ENCODE measurements at places on chromosomes 3 and 15. TPM values are rescaled to one million over a fixed set of nuclear protein-coding genes. Genes with fewer than 3 reads are reported as not detected.
A peak's percentile ranks its signal among the peaks of the same experiment; 100 is the strongest.

Gene FANCD2OS
- total RNA-seq = not detected

GRCh38 chr3:56927855-56928254 lies 126.1 kb upstream of the ARHGEF3 start:
- H3K4me1 ChIP-seq = peaks cover 25% of the 10 kb centered on the region
- H3K27me3 ChIP-seq = no peaks in the 10 kb centered on the region
- no peak overlapping the region for H3K27ac ChIP-seq
- H3K36me3 ChIP-seq = no peaks in the 10 kb centered on the region

Gene AADAC
- not detected for total RNA-seq

DNA sequence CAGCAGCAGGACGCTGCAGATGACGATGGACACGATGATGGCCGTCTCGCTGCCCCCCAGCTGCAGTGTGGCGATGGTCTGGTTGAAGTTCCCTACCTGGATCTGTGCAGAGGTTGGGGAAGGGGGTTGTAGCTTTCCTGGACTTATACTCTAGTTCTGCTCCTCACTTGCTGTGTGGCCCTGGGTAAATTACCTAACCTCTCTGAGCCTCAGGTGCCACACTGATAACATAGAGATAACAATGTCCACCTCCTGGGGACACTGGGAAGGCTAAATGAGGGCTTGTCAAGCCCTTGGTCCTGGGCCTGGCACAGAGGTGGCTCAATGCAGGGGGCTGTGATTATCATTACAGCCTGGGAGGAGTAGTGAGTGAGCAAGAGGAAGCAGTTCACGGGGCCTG lies 26.9 kb downstream of the H1-8 start:
- peaks cover 35% of the 10 kb centered on the region for H3K36me3 ChIP-seq
- no peak overlapping the region for H3K4me3 ChIP-seq
- no peak for DNase-seq
- no peaks in the 10 kb centered on the region for H3K27me3 ChIP-seq

Gene RETNLB
- total RNA-seq = not detected

GRCh38 chr3:107892955-107893624 lies 197.7 kb downstream of the CD47 start:
- H3K36me3 ChIP-seq = peaks cover 3% of the 10 kb centered on the region
- H3K4me3 ChIP-seq = no peak overlapping the region
- peaks cover 2% of the 10 kb centered on the region for H3K27me3 ChIP-seq

GRCh38 chr15:75508840-75509532 lies 57.5 kb upstream of the SIN3A start:
- no peak for DNase-seq
- no peak overlapping the region for H3K4me3 ChIP-seq
- peaks cover 12% of the 10 kb centered on the region for H3K36me3 ChIP-seq
- H3K27me3 ChIP-seq = no peaks in the 10 kb centered on the region

DNA sequence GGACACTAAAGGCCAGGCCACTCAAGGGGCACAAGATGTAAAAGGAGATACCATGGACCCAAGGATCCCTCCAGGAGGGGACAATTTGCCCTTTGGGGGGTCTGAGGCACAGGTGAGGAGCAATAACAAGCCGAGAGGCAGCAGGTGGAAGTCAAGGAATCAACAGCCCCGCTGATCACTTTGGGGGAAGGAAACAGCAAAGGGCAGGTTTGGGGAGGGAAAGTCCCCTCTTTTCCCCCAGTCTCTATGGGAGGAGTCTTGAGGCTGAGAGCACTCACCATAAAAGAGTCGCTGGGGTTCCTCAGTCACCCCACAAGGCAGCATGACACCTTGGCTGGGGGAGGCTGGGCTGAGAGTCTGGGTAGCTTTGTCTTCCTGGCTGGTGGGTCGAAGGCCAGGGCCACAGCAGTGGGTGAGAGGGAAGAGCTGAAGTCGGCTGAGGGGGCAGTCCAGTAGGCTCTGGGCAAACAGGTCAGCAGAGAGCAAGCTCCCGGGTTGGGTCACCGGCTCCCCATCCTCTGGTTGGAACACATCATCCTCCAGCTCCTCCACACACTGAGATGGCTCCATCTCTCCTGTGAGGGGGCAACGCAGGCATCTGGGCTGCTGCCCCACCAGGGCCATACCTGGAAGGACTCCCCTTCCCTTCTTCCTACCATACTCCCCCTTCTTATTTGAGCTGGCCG lies 3.0 kb downstream of the BMF start:
- H3K4me3 ChIP-seq = no peak overlapping the region
- DNase-seq = no peak
- H3K4me1 ChIP-seq = peaks cover 82% of the 10 kb centered on the region
- H3K27me3 ChIP-seq = no peaks in the 10 kb centered on the region

Gene CKMT1A
- not detected for total RNA-seq

Gene KCNAB1
- total RNA-seq = 3.0 TPM

DNA sequence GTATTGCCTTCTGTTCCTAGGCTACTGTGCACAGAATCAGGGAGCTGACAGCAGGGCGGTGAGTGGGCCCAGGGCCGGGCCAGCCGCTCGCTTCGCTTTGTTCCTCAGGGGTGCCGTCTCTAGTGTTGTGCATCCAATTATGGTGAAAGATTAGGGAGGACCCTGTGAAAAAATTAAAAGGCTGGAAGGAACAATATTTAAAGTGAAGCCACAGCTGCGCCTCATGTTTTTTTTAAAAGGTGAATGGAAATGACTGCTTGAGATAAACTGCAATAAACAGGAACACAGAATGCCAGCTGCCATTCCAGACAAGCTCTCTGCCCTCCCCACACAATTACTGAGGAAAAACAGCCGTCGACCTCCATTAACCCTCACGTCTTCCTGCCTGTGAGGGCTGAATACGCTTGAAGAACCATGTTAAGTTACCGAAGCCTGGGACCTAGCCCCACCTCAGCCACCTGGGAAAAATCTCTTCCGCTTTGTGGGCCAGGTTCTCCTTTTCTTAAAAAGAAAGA lies 132.0 kb upstream of the IL12A start:
- peak overlapping the region; percentile 80 for H3K27ac ChIP-seq
- DNase-seq = no peak
- peaks cover 78% of the 10 kb centered on the region for H3K4me1 ChIP-seq
- H3K27me3 ChIP-seq = no peaks in the 10 kb centered on the region

DNA sequence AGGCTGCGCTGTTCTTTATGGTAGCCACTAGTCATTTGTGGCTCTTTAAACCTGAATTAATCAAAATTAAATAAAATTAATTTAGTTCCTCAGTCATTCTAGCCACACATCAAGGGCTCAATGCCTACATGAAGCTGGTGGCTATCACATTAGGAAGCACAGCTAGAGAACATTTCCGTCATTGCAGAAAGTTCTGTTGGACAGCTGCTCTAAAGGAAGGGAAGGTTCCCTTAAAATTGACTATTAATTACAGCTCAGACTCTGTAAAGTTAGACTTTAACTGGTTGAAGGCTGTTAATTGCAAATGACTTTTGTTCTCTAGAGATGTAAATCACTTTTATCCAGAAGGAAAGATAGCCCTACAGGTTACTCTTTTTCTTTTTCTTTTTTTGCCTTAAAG lies 202.7 kb upstream of the ADAMTS9 start:
- no peaks in the 10 kb centered on the region for H3K36me3 ChIP-seq
- no peak overlapping the region for H3K27ac ChIP-seq

DNA sequence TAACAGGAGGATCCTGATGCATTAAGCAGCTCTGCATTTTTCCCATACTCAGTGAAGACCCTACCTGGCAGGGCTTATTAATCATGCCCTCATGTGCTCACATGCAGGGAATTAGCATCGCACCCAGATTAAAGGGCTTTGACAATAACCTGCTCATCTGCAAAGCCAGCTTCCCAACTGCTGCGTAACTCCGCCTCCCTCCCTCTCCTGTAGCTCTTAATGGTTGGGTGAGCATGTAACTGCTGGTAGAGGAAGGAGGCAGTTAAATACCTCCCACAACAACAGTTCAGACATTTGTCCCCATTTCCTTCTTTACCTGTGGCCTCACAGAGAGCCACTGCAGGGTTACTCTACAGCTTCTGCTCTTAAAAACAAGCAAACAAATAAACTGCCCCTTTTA lies 203.6 kb upstream of the WNT5A start:
- H3K4me3 ChIP-seq = no peak overlapping the region
- peaks cover 24% of the 10 kb centered on the region for H3K4me1 ChIP-seq
- no peak overlapping the region for H3K27ac ChIP-seq
- DNase-seq = no peak

GRCh38 chr15:53753813-53754212 lies 5.7 kb downstream of the WDR72 start:
- no peaks in the 10 kb centered on the region for H3K36me3 ChIP-seq
- H3K4me3 ChIP-seq = no peak overlapping the region
- H3K27me3 ChIP-seq = peaks cover 18% of the 10 kb centered on the region

DNA sequence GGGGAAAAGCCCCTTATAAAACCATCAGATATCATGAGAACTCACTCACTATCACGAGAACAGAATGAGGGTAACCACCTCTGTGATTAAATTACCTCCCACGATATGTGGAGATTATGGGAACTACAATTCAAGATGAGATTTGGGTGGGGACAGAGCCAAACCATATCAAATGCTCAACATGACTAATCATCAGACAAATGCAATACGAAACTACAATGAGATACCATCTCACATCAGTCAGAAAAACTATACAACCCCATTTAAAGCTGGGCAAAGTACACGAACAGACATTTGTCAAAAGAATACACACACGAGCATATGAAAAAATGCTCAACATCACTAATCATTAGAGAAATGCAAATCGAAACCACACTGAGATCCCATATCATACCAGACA lies 67.7 kb downstream of the SCAPER start:
- H3K4me1 ChIP-seq = no peaks in the 10 kb centered on the region
- DNase-seq = no peak
- H3K27me3 ChIP-seq = no peaks in the 10 kb centered on the region
- H3K27ac ChIP-seq = no peak overlapping the region
- no peak overlapping the region for H3K4me3 ChIP-seq

- H3K36me3 ChIP-seq = no peaks in the 10 kb centered on the region
- H3K27ac ChIP-seq = no peak overlapping the region
- H3K27me3 ChIP-seq = peaks cover 20% of the 10 kb centered on the region
- DNase-seq = no peak
Observed at GRCh38 chr3:63442918-63443317, 164.8 kb downstream of the SYNPR start.

- no peaks in the 10 kb centered on the region for H3K36me3 ChIP-seq
- peaks cover 3% of the 10 kb centered on the region for H3K27me3 ChIP-seq
- H3K27ac ChIP-seq = no peak overlapping the region
- H3K4me3 ChIP-seq = no peak overlapping the region
Observed at GRCh38 chr3:13068269-13069010, 4.8 kb downstream of the IQSEC1 start.

Gene XIRP1
- total RNA-seq = not detected

Gene LYZL4
- total RNA-seq = not detected

- peaks cover 3% of the 10 kb centered on the region for H3K27me3 ChIP-seq
- H3K27ac ChIP-seq = no peak overlapping the region
- peaks cover 2% of the 10 kb centered on the region for H3K36me3 ChIP-seq
- H3K4me1 ChIP-seq = peaks cover 4% of the 10 kb centered on the region
- H3K4me3 ChIP-seq = no peak overlapping the region
Observed at GRCh38 chr3:55782807-55783206, 295.7 kb upstream of the WNT5A start.

DNA sequence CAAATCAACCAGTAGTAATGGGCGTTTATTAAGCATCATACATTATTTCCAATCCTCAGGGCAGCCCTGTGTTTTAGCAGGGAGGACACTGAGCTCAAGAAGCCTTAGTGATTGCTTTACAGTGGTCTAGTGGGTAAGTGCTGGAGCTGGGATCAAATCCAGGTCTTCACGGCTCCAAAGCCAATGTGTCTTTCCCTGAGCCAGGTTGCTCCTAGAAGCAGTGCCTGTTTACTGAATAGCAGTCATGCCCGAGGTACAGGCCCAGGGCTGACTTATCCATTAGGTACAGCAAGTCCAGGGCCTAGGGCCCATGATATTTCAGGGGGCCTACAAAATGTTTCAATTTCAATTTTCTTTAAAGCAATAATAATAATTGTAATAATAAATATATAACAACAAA lies 9.6 kb upstream of the SMAD6 start:
- H3K36me3 ChIP-seq = no peaks in the 10 kb centered on the region
- H3K27ac ChIP-seq = no peak overlapping the region
- no peak overlapping the region for H3K4me3 ChIP-seq
- no peak for DNase-seq
- no peaks in the 10 kb centered on the region for H3K27me3 ChIP-seq

Gene CDCP1
- 0.48 TPM for total RNA-seq

Gene ZIC1
- total RNA-seq = 57.3 TPM

GRCh38 chr3:11716573-11717290 lies 73.0 kb upstream of the VGLL4 start:
- H3K36me3 ChIP-seq = no peaks in the 10 kb centered on the region
- DNase-seq = no peak
- no peaks in the 10 kb centered on the region for H3K27me3 ChIP-seq
- H3K27ac ChIP-seq = peak overlapping the region; percentile 99

Gene GOLGA8Q
- total RNA-seq = 3.2 TPM

- no peak for DNase-seq
- peaks cover 4% of the 10 kb centered on the region for H3K36me3 ChIP-seq
- H3K4me3 ChIP-seq = no peak overlapping the region
- H3K27ac ChIP-seq = no peak overlapping the region
Observed at GRCh38 chr3:195876297-195877064, 31.9 kb downstream of the TNK2 start.

DNA sequence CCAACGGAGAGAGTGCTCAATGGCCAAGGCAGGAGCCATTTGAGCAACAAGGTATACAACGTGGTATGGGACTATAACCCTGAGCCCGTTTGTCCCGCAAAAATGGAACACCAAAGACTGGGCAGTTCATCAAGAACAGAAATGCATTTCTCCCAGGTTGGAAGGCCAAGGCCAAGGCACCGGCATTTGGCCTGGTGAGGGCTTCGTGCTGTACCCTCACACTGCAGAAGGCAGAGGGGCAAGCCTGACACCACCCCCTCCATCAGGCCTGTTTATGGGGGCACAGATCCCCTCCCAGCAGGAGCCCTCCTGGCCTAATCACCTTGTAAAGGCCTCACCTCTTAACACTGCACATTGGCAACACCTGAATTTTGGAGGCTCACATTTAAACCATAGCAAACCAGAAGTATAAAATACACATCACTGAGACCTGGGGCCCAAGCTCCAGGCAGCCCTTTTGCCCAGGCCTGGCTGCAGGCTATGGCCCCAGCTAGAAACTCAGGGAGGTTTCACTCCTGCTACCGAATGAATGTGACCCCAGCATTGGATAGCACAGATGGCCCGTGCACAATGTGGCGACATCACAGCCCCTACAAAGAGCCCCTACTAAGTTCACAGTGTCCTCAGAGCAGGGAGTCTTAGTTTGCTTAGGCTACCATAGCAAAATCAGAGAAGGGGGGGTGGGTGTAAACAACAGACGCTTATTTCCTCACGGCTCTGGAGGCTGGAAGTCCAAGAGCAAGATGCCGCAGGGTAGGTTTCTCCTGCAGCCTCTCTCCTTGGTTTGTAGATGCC lies 47.1 kb downstream of the KLF15 start:
- no peaks in the 10 kb centered on the region for H3K27me3 ChIP-seq
- H3K4me3 ChIP-seq = no peak overlapping the region
- H3K36me3 ChIP-seq = no peaks in the 10 kb centered on the region
- no peak overlapping the region for H3K27ac ChIP-seq

Gene RTP4
- not detected for total RNA-seq

- H3K4me3 ChIP-seq = peak overlapping the region; percentile 6
- peak overlapping the region; percentile 96 for H3K27ac ChIP-seq
- H3K27me3 ChIP-seq = no peaks in the 10 kb centered on the region
- peaks cover 2% of the 10 kb centered on the region for H3K36me3 ChIP-seq
- DNase-seq = no peak
- H3K4me1 ChIP-seq = peaks cover 47% of the 10 kb centered on the region
Observed at GRCh38 chr3:159928666-159929065, 60.0 kb upstream of the IL12A start.

GRCh38 chr15:95295363-95295762 lies 1035.1 kb upstream of the NR2F2 start:
- no peaks in the 10 kb centered on the region for H3K27me3 ChIP-seq
- H3K27ac ChIP-seq = no peak overlapping the region
- DNase-seq = no peak

Data from chondrocyte (in vitro differentiated cells).